ENCODE measurements at places on chromosomes 16 and 17.

- DNase-seq, result peak; percentile 53
These were observed 690 bp downstream of the NDE1 start for GRCh38 chr16:15650698-15651171.

DNA sequence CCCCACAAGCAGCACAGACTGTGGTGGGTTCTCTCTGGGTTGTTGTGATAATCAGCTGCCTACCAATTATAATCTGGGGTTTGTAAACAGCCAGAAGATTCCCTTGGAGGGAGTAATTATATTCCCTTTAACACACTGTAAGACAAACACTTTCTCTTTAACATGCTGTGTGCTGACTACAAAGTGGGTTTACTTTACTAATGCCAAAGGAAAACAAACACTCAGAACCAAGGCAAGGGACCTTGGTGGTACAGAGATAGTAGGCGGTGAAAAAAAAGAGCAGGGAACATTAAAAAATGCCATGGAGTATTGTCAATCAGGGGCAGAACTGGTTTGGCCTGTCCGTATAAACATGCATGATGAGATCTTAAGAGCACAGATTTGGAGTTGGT, 3.0 kb upstream of the VAT1L start:
- no peak for DNase-seq

- DNase-seq, result no peak
These were observed 236.1 kb upstream of the CDH5 start for GRCh38 chr16:66130296-66130905.

GRCh38 chr17:17121162-17121561, 78.9 kb downstream of the MPRIP start:
- no peak for DNase-seq

- DNase-seq, result no peak
These were observed 23.6 kb downstream of the SEZ6 start for GRCh38 chr17:28982131-28982793.

DNA sequence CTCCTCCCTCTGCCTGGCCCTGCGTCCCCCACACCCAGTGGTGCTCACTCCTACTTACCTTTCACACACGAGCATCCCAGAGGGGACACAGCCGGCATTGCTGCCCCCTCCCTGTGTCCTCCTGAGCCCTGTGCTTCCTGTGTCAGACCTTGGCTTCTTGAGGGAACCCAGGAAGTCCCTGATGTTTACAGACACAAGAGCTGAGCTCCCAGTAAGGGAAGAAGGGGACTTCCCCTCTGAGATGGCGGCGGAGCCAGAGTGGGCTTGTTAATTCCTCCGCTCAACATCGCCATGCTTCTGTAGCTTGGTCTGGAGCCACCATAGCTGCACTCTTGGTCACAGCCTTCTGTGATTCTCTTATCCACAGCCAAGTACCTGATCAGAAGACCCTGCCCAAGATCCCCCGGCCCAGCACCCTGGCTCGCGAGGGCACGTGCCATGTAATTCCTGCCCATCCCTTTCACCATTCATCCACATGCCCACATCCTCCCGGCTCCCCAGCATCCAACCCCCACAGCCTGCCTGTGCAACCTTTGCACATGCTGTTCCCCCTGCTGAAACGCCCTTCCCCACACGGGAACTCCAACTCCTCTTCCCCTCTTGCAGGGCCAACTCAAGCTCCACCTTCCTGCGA, 127.4 kb upstream of the FOXF1 start:
- DNase-seq, result no peak

- no peak for DNase-seq
These were observed 180.0 kb downstream of the TOX3 start for GRCh38 chr16:52366983-52367382.

DNA sequence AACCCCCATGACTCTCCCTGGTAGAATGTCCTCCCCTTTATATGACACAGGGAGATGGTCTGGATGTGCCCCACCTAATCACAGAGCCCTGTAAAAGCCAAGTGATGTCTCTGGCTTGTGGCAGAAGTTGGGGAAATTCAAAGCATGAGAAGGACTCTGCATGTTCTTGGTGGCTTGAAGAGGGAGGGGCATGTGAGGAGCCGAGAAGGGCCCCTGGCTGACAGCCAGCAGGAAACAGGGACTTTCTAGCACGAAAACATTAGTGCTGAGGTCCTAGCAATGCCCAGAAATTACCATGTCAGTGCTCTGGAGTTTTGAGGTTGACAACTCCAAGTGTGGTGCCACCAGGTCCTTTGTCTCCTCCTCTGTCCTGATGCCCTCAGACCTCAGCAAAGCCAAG, 75.9 kb downstream of the USP22 start:
- DNase-seq, result no peak

DNA sequence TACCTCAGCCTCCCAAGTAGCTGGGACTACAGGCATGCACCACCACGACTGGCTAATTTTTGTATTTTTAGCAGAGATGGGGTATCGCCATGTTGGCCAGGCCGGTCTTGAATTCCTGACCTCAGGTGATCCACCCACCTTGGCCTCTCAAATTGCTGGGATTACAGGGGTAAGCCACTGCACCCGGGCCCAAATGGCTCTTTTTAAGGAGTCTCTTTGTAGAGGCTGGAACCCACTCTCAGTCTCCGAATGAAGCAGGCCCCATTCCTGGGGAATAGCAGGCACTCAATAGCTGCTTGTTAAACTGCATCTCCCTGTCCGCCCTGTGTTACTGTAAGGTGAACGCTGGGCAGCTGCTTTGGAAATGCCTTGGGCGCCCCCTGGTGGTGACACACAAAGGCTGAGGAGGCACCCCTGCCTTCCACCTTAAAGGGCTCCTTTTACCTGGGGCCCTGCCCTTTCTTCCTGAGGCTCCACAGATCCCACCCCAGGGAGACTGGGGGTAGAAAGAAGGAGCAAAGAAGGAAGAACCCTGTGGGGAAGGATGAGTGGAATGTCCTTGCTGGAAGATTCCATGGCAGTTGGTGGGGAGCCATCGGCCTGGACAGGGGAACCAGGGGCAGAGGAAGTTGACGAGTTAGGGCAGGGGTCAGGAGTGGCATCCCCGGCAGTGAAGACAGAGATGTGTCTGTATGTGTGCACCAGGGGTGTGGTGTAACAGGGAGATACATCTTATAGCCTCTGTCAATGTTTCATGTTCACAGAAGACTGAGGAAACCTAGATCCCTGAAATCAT, 6.1 kb upstream of the SP2 start:
- DNase-seq, result peak; percentile 93

- DNase-seq, result no peak
These were observed 30.6 kb downstream of the TRPV3 start for GRCh38 chr17:3526971-3527370.

DNA sequence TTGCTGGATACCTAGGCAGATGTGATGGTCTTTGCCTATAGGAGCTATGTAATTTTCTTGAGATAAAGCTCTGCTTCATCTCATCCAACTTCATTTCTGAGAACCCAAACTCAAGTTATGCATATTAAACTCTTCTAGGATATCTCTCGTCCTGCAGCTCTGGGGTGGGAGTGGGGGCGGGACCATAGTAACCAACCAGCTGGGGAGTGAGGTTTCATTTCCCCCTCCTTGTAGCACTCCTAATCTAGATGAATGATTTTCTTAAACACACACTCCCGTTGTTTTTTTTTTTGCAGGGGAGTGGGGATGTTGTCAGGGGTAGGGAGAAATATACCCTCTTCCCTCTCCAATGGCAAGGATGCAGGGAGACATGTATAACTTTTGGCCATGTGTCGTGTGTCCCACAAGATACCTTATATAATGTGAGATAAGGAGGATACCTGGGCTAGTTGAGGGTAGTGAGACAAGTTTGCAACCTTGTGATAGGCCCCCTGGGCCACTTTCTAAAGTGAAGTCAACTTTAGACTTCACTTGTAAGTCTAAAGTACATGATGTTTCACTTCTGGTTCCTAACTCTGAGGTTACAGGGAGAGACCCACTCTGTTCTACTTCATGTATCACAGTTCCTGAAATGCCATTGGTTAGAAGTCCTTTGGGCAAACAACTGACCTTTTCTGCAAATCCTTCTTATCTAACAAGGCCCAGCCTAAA, 10.5 kb upstream of the HEATR6 start:
- no peak for DNase-seq
